NCI-H446 (cell line): ENCODE measurements at places on chromosomes 13 and 19.
A peak's percentile ranks its signal among the peaks of the same experiment; 100 is the strongest.

DNA sequence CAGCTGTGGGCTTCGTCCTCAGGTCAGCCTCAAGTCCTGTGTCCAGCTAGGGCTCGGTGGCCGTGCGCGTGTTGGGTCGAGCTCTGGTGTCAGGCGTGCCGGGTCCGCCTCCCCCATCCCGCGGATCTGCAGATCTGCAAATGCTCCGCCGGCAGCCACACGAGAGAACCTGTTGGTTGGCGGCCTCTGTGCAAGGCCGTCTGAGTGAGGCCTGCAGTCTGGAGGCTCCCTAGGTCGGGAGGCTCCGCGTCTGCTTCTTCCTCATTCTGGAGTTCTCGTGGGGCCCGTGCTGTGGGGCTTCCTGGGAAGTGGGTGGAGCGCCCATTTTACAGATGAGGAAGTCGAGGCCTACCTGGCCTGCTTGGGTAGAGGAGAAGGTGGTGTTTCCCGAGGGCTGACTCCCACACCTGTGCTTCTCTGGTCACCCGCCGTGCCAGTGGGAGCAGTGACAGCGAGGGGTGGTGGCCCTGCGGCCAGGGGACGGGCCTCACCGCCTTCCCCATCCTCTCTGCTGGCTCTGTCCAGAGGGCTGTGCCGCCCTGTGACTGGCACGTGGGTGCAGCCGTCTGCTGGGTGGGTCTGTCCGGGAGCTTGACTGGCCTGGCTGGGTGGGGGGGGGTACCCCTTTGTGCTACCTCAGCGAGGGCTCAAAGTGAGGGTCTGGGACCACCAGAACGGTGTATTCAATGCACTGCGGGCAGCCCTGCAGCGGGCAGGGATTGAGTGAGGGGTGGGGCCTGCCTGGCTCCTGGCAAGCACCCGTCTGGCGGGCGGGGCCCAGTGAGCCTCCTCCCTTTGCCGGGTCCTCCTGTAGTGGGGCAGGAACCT is 3.3 kb downstream of the CSNK1G2 start:
- DNase-seq = no peak

- DNase-seq = no peak
Measured at GRCh38 chr13:60016229-60016628, 147.5 kb downstream of the DIAPH3 start.

GRCh38 chr19:45768984-45769782 is at the start of gene SIX5:
SIX5 (minus strand) TSS chr19:45769252; CDS start chr19:45768844, 408 bp downstream.
- DNase-seq = peak; percentile 95

GRCh38 chr13:40170982-40171381 is 495.5 kb downstream of the FOXO1 start:
- DNase-seq = no peak

GRCh38 chr13:30429721-30430694 is 7.7 kb downstream of the UBE2L5 start:
- DNase-seq = no peak
